ENCODE measurements at places on chromosomes 11 and 22.

- peaks cover 6% of the 10 kb centered on the region for H3K4me1 ChIP-seq
- no peak overlapping the region for H3K4me3 ChIP-seq
- no peak for DNase-seq
Observed at GRCh38 chr11:69662021-69662698, 13.0 kb downstream of the LTO1 start.

GRCh38 chr11:128628686-128629085 lies 41.3 kb upstream of the ETS1 start:
- no peaks in the 10 kb centered on the region for H3K36me3 ChIP-seq
- DNase-seq: no peak
- H3K4me3 ChIP-seq: no peak overlapping the region
- H3K27ac ChIP-seq: no peak overlapping the region
- H3K27me3 ChIP-seq: no peaks in the 10 kb centered on the region

DNA sequence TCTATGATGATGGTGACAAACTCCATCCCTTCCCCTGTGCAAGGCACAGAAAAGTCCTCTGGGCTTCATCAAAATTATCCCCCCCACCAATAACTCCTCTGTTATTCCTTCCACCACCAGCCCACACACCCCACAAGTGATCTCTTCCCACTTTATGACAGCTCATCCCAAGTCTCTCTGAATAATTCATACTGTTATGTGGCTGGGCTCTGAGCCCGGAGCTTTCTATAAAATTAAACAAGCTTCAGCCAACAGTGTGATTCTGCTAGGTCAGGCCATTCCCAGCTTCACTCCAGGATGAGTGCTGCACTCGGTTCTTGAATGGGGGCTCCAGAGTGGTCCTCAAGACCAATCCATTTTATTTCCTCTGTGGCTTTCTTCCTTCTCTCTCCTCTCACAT lies 83.0 kb downstream of the INSC start:
- no peak overlapping the region for H3K27ac ChIP-seq
- H3K4me1 ChIP-seq: peaks cover 27% of the 10 kb centered on the region

GRCh38 chr22:42396621-42397331 lies 35.4 kb downstream of the NFAM1 start:
- H3K36me3 ChIP-seq: no peaks in the 10 kb centered on the region
- no peak for DNase-seq
- peak overlapping the region; percentile 36 for H3K27ac ChIP-seq
- peaks cover 36% of the 10 kb centered on the region for H3K27me3 ChIP-seq
- H3K4me3 ChIP-seq: no peak overlapping the region

DNA sequence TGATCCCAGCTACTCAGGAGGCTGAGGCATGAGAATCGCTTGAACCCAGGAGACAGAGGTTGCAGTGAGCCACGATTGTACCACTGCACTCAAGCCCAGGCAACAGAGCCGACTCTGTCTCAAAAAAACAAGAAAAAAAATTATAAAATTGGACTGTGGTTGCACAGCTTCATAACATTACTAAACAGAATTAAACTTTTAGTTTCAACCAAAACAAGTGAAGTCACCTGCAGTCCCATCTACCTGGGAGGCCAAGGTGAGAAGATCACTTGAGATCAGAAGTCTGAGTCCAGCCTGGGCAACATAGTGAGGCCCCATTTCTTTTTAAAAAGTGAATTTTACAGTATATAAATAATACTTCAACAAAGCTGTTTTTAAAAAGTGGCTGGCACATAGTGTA lies 47.8 kb upstream of the CD5 start:
- peaks cover 23% of the 10 kb centered on the region for H3K4me1 ChIP-seq
- no peak overlapping the region for H3K27ac ChIP-seq
- no peak for DNase-seq
- H3K27me3 ChIP-seq: peaks cover 13% of the 10 kb centered on the region

DNA sequence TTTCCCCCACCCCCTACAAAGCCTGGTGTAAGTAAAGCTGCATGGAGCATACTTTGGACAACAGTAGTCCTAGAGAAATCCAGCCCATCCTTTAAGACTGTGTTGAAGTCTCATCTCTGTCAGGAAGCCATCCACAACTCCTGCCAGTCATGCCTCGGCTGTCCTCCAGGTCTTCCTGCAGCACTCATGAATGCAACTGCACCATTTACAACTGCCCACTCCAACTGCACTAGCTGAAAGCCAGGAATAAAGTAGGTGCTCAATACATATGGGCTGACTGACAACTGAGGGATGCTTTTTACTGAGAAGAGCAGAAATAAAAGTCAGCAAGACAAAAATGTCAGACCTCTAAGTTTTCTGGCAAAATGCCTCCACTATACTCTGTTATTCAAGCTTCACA lies 27.4 kb downstream of the IL18BP start:
- no peaks in the 10 kb centered on the region for H3K27me3 ChIP-seq
- no peak for DNase-seq
- peaks cover 69% of the 10 kb centered on the region for H3K4me1 ChIP-seq
- no peak overlapping the region for H3K4me3 ChIP-seq
- peaks cover 88% of the 10 kb centered on the region for H3K36me3 ChIP-seq

- no peaks in the 10 kb centered on the region for H3K36me3 ChIP-seq
- no peak for DNase-seq
- H3K4me1 ChIP-seq: no peaks in the 10 kb centered on the region
- H3K4me3 ChIP-seq: no peak overlapping the region
Observed at GRCh38 chr11:100004541-100004940, 682.5 kb upstream of the ARHGAP42 start.

- H3K4me1 ChIP-seq: peaks cover 10% of the 10 kb centered on the region
- H3K27me3 ChIP-seq: peaks cover under 1% of the 10 kb centered on the region
- no peak for DNase-seq
- H3K4me3 ChIP-seq: no peak overlapping the region
- H3K36me3 ChIP-seq: no peaks in the 10 kb centered on the region
Observed at GRCh38 chr11:10460611-10461275, 5.7 kb downstream of the AMPD3 start.

- no peak overlapping the region for H3K4me3 ChIP-seq
- H3K4me1 ChIP-seq: peaks cover 3% of the 10 kb centered on the region
- DNase-seq: no peak
- peaks cover 33% of the 10 kb centered on the region for H3K27me3 ChIP-seq
Observed at GRCh38 chr11:45455536-45455935, 169.4 kb upstream of the SYT13 start.

DNA sequence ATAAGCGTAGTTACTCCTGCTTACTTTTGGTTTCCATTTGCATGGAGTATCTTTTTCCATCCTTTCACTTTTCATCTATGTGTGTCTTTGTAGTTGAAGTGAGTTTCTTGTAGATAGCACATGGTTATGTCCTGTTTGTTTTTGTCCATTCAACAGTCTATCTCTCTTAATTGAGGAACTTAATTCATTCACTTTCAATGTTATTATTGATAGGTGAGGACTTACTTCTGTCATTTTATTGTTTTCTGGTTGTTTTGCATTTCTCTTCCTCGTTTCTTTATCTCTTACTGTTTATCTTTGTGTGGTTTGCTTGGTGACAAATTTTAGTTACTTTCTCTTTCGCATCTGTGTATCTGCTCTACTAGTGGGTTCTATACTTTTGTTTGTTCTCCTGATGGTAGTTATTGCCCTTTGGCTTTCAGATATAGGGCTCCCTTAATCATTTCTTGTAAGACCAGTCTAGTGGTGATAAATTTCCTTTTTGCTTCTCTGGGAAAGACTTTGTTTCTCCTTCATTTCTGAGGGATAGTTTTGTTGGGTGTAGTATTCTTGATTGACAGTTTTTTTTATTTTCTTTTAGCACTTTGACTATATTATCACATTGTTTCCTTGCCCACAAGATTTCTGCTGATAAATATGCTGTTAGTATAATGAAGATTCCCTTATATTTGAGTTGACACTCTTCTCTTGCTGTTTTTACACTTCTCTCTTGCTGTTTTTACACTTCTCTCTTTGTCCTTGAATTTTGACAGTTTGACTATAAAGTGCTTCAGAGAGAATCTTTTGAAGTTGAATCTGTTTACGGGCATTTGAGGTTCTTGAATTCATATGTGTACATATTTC lies 9.0 kb upstream of the RAG1 start:
- H3K27me3 ChIP-seq: no peaks in the 10 kb centered on the region
- no peaks in the 10 kb centered on the region for H3K36me3 ChIP-seq
- no peak for DNase-seq

DNA sequence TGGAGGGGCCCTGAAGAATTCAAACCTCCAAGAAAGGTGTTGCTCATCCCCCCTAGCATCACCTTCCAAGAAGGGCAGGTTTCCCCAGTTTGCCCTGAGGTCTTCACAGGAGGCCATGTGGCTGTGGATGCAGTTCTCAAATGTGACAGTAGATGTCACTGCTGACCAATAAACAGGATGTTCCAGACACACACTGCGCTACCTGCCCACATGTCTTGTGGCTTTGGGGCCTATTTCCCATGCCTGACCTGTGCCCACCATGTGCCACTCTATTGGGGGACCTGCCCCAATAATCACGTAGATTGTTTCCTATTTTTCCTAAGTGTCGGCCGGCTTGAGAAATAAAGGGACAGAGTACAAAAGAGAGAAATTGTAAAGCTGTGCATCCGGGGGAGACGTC lies 4.5 kb downstream of the GSTT2 start:
- no peak overlapping the region for H3K4me3 ChIP-seq
- no peak overlapping the region for H3K27ac ChIP-seq
- no peak for DNase-seq

GRCh38 chr11:94876645-94877442 lies 96.5 kb downstream of the CWC15 start:
- peak overlapping the region; percentile 65 for H3K27ac ChIP-seq
- DNase-seq: peak; percentile 79
- peaks cover 95% of the 10 kb centered on the region for H3K36me3 ChIP-seq
- H3K4me3 ChIP-seq: no peak overlapping the region
- peaks cover 38% of the 10 kb centered on the region for H3K4me1 ChIP-seq
- H3K27me3 ChIP-seq: no peaks in the 10 kb centered on the region
